ENCODE measurements at places on chromosomes 1 and 21.

DNA sequence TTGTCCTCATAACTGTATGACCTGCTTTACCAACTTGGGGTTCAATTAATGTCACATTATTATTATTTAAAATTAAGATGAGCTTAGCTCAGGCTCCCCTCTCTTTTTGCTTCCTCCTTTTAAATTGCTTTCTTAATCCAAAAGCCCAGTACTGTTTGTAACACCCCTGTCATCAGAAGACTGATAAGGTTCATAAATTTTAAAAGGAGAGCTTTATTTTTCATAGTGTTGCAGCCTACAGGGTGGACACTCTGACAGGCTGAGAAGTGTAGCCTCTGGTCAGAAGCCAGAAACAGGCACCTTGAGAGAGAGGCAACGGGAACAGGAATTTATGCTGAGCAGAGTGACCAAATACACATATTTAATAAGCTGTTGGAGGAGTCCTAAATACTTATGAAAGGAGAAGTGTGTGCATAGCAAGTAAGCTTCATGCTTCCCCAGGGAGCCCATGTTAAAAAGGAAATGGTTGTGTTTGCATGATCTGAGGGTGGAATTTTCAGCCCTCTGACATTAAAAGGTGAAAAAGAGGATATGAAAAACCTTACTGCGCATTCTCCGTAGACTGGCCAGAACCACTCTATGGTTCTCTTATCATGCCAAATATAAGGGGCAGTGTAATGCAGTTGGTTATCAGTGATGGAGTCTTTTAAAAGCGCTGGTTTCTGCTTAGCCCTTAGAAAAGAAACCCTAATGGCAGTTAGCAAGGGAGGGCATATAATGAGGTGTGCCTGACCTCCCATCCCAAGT, 30.5 kb upstream of the FGGY start:
- DNase-seq, result no peak

DNA sequence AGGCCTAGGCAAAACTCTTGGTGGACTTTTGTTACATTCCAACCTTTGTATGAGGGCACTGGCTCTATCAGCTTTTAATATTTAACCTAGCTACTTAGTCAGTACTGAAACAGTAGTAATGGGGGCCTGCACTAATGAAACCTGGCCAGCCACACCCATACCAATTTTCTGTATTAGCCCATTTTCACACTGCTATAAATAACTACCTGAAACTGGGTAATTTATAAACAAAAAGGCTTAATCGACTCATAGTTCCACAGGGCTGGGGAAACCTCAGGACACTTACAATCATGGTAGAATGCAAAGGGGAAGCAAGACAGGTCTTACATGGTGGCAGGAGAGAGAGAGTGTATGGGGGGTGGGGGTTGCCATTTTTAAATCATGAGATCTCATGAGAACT, 245.7 kb upstream of the RGS18 start:
- no peak for DNase-seq

- DNase-seq, result no peak
Measured at GRCh38 chr1:196486346-196486745, 121.9 kb downstream of the KCNT2 start.

DNA sequence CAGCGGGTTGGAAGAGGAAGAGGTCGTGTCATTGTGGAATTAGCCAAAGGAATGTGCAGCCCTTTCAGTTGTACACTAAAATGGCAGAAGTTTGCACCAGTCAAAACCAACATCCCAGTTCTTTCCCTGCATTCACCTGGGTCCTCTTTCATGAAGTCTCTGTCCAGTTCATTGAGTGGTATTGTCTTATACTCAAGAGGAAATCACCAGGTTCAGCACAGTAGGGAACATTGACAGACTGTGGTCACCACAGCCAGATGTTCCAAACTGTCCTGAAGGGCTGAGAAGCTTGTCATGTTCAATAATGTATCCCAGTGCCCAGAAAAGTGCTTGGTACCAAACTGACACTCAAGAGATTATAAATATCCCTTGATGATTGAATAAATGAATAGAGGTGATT, 131.6 kb downstream of the GLUL start:
- DNase-seq, result no peak

- no peak for DNase-seq
Measured at GRCh38 chr1:205965036-205965884, 22.0 kb upstream of the SLC26A9 start.

DNA sequence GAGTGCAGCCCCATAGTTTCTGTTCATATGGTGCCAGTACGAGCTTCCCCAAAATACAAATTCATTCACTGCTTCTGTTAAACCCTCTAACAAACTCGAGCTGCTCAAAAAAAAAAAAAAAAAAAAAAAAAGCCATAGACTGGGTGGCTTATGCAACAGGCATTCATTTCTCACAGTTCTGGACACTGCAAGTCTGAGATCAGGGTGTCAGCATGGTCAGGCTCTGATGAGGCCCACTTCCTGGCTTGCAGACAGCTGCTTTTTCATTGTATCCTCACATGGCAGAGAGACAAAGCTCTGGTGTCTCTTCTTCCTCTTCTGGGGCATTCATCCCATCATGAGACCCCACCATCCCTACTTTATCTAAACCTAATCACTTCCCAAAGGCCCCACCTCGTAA, 121.6 kb downstream of the PTBP2 start:
- DNase-seq, result no peak

GRCh38 chr1:97004054-97004453, 282.5 kb downstream of the PTBP2 start:
- no peak for DNase-seq

DNA sequence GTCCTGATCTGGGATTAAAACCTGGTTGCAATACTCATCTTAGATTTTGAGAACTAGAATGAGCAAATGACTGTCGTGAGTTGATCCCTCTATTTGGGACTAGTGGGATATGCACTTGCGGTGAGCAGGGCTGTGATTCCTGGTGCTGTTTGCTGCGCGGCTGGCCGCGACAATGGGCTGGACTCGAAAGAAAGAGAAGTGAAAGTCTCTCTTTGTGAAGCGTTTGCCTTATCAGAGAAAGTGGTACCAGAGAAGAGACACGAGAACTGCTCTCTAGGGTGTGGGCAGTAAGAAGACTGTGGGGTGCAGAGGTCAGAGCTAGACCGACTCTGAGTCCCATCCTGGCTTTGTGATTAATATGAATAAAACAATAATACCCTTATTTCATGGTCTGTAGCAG, 8.6 kb downstream of the ST6GALNAC3 start:
- no peak for DNase-seq

GRCh38 chr1:26580116-26580515, 50.6 kb downstream of the RPS6KA1 start:
- DNase-seq, result no peak

- no peak for DNase-seq
Measured at GRCh38 chr21:14603202-14603601, 57.1 kb upstream of the SAMSN1 start.
